ENCODE measurements at places on chromosomes 3 and 15. TPM values are rescaled to one million over a fixed set of nuclear protein-coding genes. Genes with fewer than 3 reads are reported as not detected.

DNA sequence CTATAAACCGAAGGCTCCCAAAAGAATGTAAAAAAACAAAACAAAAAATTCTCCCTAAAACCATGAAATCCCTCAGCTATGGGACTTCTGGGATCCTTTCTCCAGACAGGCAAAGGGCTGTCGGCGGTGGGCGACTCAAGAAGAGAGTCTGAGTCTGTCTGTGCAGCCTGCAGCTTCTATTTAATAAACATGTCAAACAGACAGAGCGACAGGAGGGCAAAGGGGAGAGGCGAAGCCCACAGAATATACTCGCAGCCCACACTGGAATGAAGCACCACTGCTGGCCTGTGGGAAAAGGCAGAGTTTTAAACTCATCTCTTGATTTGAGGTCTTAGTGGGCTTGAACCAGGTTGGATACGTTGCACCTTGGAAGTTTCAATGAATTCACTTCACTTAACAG is 40.2 kb downstream of the ISL2 start:
- DNase-seq, result peak; percentile 46
- peaks cover 1% of the 10 kb centered on the region for H3K36me3 ChIP-seq
- no peak overlapping the region for H3K27ac ChIP-seq

Gene HMCES
- 26.0 TPM for total RNA-seq

Gene CLRN1
- total RNA-seq, result not detected

- H3K36me3 ChIP-seq, result no peaks in the 10 kb centered on the region
- peaks cover 3% of the 10 kb centered on the region for H3K27me3 ChIP-seq
- H3K27ac ChIP-seq, result no peak overlapping the region
- H3K4me3 ChIP-seq, result no peak overlapping the region
- no peak for DNase-seq
Observed at GRCh38 chr3:143314251-143315093, 194.9 kb downstream of the CHST2 start.

DNA sequence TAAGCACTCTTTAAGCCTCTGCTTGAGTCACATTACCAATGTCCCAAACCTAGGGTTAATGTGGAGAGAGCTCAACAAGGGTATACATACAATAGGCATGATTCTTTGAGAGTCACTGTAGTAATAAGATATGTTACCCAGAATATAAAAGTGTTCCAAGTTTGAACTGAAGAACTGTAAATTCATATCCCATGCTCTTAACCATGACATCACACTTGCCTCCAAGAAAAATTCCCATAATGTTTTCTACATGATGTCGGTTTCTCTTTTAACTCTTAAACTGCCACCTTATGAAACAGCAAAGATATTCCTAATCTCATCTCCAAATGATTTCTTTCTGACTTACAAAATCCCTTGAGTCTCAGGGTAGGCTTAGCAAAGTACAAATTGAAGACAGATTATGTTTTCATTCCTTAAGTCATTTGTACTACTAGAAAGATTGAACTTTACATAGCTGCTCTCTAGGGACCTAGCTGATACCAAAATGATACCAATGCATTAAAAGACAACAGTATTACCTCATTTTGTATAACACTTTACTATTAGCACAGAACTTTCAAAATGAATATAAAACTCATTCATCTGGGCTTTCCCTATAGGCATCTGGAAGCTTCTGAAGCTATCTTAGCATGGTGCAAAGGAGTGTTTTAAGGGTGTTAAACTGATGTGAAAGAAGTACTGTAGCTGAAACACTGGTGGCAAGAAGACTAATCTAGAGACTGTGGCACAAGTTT is 127.1 kb downstream of the KCNMB2 start:
- no peak overlapping the region for H3K27ac ChIP-seq
- no peak for DNase-seq
- no peaks in the 10 kb centered on the region for H3K27me3 ChIP-seq
- no peak overlapping the region for H3K4me3 ChIP-seq

Gene NR1I2
- total RNA-seq, result not detected

DNA sequence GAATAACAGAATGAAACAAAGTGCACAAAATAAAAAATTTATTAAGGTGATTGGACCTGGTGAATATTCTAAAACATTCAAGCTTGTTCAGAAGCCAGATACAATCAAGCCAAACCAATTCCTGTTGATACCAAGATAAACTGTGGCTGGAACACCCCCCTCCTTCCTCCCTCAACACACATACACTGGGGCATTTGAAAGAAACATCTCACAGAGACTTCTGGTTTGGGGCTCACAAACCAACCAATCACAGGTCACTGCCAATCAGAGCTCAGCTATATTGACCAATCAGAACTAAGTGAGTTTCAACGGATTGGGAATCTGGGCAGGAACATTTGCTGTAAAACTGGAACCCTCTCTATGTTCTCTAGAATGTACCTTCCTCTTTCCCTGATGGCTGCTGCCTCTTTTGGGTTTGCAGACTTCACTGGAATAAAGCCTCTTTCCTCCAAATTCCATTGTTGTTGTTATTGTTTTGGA is 340.6 kb upstream of the GOLIM4 start:
- H3K4me3 ChIP-seq, result no peak overlapping the region
- no peaks in the 10 kb centered on the region for H3K36me3 ChIP-seq
- no peak for DNase-seq
- no peaks in the 10 kb centered on the region for H3K4me1 ChIP-seq
- no peak overlapping the region for H3K27ac ChIP-seq
- H3K27me3 ChIP-seq, result peaks cover 2% of the 10 kb centered on the region

GRCh38 chr3:29374226-29374625 is 93.4 kb downstream of the RBMS3 start:
- no peaks in the 10 kb centered on the region for H3K27me3 ChIP-seq
- H3K4me1 ChIP-seq, result no peaks in the 10 kb centered on the region
- no peak for DNase-seq
- H3K27ac ChIP-seq, result no peak overlapping the region
- H3K4me3 ChIP-seq, result no peak overlapping the region
- H3K36me3 ChIP-seq, result no peaks in the 10 kb centered on the region

DNA sequence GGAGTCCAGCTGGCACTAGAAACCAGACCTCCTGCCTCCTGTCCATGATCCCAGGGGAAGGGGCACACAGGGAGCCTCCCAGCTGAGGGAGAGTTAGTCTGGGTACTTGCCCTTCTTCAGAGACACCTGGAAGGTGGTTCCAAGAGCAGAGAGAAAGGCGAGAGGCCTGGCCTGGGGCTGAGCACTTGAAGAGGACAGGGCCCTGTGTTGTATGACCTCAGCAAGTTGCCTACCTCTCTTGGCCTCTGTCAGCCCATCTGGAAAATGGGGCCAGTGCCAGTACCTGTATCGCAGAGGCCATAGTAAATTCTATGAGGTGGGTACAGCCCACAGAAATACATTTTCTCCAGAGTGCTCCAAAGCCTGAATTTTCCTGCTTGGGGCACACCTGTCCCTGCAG is 19.5 kb downstream of the PTH1R start:
- no peak overlapping the region for H3K27ac ChIP-seq
- DNase-seq, result no peak
- peaks cover 15% of the 10 kb centered on the region for H3K27me3 ChIP-seq
- no peaks in the 10 kb centered on the region for H3K4me1 ChIP-seq
- no peaks in the 10 kb centered on the region for H3K36me3 ChIP-seq
- no peak overlapping the region for H3K4me3 ChIP-seq

Data from IMR-90 (cell line).